ENCODE measurements at places on chromosomes 11 and 22. TPM values are rescaled to one million over a fixed set of nuclear protein-coding genes. Genes with fewer than 3 reads are reported as not detected.

DNA sequence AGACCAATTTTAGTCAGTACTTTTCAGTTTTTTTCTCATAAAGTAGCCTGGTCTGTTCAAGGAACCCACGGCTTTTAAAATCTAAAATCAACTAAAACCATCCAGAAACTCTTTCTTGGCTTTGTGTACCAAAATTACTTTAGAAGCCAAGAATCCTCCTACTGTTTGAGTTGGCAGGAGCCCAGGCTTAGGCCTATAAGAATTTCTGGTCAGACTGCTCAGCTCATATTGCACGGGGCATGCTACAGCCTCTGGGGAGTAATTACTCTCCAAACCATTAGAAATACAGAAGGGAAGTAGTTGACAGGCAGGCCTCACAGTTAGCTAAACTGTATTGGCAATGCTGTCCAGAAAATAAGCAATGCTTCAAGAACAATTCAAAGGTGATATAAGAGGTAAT, 1862.9 kb upstream of the RAG2 start:
- no peak for DNase-seq

- no peak for DNase-seq
Measured at GRCh38 chr11:132873841-132874240, 658.5 kb downstream of the OPCML start.

GRCh38 chr11:86620891-86621521, 51.4 kb downstream of the ME3 start:
- DNase-seq, result no peak

DNA sequence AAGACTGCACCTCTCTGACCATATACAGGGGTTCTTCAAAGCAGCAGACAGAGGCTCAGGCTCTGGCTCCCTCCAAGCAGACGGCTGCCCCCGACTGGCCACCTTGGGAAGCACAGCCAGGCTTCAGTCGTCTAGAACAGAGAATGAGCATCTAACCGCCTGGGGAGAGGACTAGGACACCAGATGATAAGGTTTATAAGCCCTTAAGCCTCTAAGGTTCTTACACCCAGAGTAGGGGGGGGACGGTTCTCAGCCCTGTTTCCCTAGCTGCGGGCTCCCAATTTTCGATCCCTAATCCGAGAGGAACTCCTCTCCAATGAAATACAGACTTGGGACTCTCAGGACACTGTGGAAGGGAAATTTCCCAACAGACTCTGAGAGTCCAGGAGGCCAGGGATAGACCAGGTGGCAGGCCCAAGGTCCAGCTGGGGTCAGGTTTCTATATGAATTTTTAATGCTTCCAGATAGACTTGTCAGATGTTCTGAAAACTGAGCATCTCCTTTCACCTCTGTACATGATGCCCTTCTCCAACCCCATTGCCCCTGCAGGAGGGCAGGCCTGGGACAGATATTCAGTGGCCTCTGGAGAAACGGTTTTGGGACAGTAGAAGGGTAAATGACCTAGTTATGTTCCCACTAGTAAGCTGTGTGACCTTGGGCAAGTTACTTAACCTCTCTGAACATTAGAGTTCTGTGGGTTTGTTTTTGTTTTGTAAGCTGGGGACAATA, 20.2 kb downstream of the RTN4RL2 start:
- DNase-seq, result peak; percentile 47

DNA sequence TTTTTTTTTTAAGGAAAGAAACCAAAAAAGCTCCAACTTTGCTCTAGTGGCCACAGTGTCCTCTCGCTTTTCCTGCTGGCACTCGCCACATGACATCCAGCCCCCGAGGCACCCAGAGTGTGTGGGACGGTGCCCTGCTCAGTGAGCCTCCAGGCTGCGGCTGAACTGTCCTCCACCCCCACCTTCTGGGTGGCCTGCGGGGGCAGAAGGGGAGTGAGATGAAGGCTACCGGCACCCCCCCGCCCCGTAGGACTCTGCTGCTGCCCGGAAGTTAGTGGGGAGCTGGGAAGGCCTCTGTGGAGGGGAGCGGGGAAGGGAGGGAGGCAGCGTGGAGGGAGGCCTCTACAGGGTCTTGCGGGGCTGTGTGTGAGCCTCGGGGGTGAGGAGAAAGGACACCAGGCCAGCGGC, 264.4 kb downstream of the CTTN start:
- no peak for DNase-seq

- DNase-seq, result no peak
Measured at GRCh38 chr11:100438376-100438775, 248.7 kb upstream of the ARHGAP42 start.

DNA sequence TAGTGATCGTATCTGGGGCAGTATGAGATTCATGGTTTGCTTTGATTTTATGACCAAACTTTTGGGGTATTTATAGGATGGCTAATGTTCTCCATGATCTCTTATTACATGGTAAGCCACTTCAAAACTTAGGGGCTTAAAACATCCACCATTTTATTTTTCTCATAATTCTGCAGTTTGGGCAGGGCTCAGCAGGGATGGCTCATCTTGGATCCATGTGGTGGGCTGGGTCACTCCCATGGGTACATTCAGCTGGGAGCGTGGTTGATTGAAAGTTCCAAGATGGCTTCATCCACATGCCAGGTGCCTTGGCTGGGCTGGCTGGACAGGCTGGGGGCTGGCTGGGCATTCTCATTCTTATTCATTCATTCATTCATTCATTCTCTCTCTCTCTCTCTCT, 30.5 kb upstream of the FGF19 start:
- DNase-seq, result no peak

- DNase-seq, result no peak
Measured at GRCh38 chr11:117789241-117789640, 7.8 kb downstream of the DSCAML1 start.

- DNase-seq, result no peak
Measured at GRCh38 chr11:74948546-74948897, 369 bp downstream of the XRRA1 start.

DNA sequence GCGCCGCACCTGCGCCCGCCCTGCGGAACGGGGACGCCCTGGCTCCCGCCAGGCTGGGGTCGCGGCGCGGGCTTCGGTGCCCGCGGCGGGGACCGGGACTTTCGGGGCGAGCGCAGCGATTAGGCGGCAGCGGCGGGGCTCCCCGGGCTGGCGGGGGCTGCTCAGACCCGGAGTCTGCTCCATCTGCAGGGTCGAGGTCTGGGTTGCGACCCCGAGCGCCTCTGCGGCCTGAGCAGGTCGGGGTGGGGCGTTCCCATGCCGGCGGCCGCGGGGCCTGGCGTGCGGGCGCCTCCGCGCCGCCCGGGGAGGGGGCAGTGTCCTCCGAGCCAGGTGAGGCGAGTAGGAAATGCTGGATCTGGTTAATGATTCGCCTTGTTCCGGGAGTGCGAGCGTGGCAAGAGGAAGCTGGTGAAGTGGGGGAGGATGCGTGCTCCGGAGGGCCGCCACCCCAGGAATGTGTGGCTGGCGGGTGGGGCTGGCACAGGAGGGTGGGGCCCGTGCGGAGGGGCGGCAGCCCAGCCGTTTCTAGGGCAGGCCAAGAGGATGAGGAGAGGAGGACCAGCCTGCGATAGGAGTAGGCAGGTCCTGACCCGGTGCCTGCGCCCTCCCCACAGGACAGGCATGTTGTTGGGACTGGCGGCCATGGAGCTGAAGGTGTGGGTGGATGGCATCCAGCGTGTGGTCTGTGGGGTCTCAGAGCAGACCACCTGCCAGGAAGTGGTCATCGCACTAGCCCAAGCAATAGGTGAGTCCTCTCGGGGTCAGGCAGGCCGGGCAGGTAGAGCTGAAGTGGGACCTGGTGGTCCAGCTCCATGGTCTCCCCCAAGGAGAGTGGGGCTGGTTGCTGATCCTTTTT, 606 bp downstream of the RASSF7 start:
- peak; percentile 20 for DNase-seq

OR56A1 gene
- polyA plus RNA-seq, result not detected

DNA sequence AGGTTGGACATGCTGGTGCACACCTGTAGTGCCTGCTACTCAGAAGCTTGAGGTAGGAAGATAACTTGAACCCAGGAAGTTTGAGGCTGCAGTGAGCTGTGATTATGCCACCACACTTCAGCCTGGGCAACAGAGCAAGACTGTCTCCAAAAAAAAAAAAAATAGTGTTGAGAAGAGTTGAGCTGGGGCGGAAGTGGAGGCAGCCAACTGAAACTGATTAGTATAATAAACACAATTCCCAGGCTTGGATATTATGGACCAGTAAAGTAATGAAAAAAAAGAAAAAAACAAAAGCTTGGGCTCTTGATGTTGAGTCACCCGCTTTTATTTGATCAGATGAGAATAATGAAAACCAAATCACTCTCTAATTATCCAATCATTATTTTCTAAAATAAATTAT, 21.0 kb downstream of the LDLRAD3 start:
- no peak for DNase-seq

SLC22A6 gene
- polyA plus RNA-seq, result not detected

DNA sequence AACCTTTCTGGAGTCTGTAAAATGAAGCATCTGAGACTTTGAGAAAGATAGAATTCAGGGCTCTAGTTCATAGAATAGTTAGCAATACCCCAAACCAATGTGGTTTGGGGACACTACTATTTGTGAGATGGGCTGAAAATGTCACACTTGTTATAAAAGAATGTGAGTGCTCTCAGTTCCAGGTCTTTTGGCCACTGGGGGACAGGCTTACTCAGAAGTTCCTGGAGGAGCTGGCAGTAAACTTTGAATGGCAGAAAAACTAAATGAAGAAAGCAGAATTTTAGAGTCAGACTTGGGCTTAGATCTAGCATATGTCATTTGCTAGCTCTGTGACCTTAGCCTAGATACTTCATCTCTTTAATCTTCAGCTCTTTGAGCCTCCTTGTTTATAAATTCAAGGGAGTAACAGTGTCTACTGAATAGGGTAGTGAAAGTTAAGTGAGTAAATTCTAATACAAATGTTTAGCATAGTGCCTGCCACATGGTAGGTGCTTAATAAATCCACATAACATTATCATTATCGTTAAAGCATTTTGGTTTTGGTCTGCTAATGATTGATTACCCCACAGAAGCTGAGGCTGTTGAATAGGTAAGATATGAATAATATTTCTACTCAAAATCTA, 3.7 kb downstream of the LYVE1 start:
- DNase-seq, result peak; percentile 33

ADM2 gene
- polyA plus RNA-seq, result not detected

- no peak for DNase-seq
Measured at GRCh38 chr11:126461096-126461440, 105.6 kb downstream of the ST3GAL4 start.

CHEK1 gene
- 0.18 TPM for polyA plus RNA-seq

DNA sequence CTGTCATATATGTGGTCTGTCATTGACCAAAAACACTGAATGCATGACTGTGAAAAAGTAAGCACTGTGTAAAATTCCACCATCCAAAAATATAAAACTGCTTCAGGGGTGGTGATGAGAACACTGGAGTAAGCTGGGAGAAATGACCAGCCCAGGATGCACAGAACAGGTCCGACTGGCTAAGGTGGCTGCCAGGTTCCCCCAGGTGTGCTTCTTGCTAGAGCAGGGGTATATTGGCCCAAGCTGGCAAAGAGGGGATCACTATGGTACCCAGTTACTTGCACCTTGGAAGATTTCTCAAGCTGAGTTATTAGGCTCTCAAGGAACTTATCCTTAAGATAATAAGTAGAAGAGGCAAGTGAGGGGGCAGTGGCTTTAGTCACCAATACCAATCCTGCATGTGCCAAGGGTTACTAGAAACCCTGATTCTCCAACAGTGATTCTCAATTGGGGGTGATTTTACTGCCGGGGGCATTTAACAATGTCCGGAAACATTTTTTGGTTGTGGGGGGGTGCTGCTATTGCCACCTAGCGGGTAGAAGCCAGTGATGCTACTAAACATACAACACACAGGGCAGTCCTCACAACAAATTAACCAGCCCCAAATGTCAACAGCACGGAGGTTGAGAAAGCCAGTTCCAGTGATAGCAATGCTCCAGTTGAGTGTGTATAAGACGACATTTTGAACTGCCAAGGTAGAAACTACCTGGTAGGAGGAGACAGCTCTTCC, 15.7 kb downstream of the SNU13 start:
- DNase-seq, result no peak

- DNase-seq, result peak; percentile 39
Measured at GRCh38 chr11:107916671-107917241, 11.5 kb upstream of the RAB39A start.

TMEM86A gene
- 2.7 TPM for polyA plus RNA-seq

DNA sequence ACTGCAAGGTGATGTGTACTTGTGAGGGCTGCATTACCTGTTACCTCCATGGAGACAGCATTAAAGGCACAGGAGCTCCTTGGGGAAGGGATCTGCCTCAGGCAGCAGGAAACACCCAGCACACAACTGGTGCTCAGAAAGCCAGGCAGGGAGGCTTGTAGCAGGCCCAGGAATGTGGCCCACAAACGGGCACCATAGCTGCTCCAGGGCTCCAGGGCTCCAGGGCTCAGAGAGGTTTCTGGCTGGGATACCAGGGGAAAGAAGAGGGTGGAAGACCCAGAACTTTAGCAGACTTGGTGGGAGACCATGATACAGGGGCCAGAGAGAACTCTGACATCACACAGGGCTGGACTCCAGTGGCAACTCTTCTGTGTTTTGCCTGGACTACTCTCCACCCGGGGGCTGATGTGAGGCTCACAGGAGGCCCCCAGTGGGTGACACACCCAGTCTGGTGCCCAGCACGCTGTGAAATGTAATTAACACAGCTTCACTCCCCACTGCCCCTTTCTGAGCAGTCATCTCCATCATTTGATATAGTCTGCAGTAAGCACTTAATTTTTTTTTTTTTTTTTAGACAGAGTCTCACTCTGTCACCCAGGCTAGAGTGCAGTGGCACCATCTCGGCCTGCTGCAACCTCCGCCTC, 14.7 kb upstream of the SULT4A1 start:
- no peak for DNase-seq

DNA sequence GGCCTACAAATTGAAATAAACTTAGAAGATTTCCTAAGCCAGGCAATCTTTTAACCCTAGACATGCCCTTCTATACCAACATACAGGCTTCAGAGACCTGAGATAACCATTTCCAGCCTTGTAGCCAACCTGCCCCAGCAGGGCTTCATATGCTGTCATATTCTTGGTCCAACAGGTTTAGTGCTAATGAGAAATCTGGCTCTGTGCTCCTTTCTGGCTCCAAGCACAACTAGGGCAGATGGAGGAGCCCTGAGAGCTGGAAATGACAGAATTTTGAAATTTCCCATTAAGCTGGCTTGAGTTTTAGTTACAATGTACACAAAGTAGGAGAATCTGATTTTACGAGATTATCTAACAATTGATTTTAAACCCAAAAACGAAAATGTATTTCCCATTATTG, 323.0 kb upstream of the CCDC90B start:
- DNase-seq, result no peak

DNA sequence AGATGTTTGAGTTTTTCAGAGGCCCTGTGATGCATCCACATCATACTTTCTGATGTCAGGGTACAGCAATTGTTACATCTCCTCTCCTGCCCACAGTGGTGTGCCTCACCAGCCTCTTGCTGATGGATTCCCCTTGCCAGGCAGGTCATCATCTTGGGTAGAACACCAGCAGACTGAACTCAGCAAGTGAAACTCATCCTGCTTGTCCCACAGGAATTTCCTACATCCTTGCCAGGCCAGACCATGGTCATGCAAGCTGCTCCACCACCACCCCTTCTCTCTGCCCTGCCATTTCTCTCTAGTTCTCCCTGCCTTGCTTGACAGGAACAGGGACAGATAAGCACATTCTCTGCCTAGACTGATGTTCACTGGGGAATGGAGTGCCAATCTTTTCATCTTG, 85.9 kb downstream of the PAX6 start:
- no peak for DNase-seq

Data from CD14-positive monocyte (primary cell).